ENCODE measurements at places on chromosomes 6 and 20.

DNA sequence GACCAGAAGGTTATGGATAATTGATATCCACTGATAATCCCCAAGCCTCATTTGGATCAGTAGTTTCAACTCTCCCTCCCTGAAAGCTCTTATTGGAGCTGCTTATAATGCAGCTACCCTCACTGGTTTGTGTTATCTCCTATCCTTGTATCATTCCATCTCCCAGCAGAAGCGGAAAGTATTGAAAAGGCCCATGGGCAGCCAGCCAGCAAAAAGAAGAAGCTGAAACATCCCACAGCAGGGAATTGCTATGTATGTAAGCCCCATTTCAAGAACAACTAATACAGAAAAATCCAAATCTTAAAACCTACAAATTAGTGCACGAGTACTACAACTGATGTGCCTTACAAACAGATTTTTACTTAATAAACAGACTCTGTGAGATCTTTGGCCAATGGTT is 269.0 kb upstream of the ECI2 start:
- no peak for DNase-seq

- no peak for DNase-seq
Measured at GRCh38 chr6:89436226-89436625, 3.3 kb downstream of the ANKRD6 start.

- no peak for DNase-seq
Measured at GRCh38 chr6:164792666-164793065, 516.7 kb downstream of the C6orf118 start.

GRCh38 chr6:470901-471448 is 79.4 kb downstream of the IRF4 start:
- no peak for DNase-seq

DNA sequence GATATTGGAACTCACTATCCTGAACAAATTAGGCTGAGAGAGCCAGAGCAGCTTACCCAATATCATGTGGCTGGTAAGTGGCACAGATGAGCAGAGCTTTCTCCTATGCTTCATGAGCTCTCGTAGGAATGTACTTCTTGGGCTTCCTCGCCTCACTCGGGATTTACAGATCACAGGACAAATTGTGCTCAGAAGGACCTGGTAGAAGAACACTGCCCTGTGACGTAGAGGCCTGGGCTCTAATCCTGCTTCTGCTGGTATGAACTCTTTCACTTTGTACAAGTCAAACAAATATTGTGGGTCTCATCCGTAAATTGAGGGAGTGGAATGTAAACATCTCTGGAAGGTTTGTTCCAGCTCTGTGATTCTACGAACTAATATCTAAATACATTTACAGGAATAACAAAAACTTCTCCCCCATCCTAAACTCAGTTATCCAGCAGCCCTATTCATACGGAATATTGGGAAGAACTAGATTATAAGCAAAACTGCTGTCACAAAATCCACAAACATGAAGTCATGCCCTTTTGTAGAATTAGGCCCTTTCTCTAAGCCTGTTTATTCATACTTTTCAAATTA is 187.6 kb downstream of the CLIC5 start:
- no peak for DNase-seq

DNA sequence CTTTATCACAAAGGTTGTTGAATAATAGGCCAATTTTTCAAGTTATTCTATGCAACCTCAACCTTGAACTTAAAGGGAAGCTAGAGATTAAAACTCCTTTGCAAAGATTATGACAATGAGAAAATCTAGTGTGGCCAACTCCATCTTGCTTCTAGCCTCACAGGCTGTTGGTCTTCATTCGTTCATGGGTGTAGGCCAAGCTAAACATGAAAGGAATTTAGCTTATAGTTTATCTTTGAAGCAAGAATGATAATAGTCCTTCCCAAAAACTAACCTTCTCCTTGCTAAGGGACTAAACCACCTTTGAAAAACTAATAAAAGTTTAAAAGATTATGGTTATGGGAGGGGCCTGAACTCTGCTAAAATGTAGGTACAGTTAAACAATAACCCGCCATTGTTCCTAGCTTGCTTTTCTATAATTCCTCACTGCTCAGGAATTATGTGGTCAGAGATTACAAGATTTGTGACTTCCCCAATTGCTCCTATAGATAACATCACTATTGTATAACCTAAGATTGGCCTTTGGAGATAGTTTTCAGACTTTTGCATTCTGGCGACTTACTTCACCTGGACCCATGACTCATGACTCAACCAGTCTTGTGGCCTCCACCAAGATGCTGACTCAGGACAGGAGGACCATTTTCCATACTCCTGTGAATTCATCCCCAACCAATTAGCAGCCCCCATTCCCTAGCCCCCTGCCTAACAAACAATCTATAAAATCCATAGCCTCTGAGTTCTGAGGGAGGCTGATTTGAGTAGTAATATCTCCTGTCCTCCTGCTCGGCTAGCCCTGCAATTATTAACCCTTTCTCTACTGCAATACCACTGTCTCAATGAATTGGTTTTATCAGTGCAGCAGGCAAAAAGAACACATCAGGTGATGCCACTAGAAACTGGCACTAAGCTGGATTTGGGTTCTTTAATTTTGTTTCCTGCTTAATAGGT is 154.5 kb downstream of the CD83 start:
- no peak for DNase-seq
